SJCRH30 (cell line): ENCODE measurements at places on chromosomes 3 and 15. TPM values are rescaled to one million over a fixed set of nuclear protein-coding genes. Genes with fewer than 3 reads are reported as not detected.

Gene SLC12A1
- total RNA-seq = not detected in 2 replicates

Gene GPR62
- total RNA-seq = not detected in 2 replicates

DNA sequence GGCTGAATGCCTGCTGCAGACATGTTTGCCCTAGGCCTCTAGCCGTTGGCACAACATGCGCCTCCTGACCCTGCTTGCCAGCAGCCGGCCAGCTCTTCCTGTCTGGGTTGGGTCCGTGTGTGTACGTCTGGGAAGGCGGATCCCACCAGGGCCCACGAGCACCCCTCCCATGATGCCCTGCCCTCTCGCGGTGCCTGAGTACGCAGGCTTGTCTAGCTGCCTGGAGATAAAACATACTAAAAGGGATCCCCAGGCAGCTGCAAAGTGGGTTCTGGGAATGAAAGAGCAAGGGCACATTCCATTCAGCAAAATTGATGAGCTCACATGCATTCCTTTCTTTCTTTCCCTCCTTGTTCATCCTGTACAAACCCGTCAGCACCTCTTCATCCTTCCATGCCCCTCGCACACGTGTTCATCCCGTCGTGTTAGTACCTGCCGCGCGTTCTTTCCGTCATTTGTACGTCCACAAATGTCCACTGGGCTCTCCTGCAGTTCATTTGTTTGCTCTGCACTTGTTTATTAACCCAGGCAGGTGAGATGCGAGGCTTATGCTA is 74.3 kb downstream of the FBLN2 start:
- peaks cover 4% of the 10 kb centered on the region; the same call in 1 of the 2 replicates for H3K27me3 ChIP-seq
- no peaks in the 10 kb centered on the region for H3K36me3 ChIP-seq
- H3K4me1 ChIP-seq = no peaks in the 10 kb centered on the region
- no peak for DNase-seq
- H3K27ac ChIP-seq = no peak overlapping the region

DNA sequence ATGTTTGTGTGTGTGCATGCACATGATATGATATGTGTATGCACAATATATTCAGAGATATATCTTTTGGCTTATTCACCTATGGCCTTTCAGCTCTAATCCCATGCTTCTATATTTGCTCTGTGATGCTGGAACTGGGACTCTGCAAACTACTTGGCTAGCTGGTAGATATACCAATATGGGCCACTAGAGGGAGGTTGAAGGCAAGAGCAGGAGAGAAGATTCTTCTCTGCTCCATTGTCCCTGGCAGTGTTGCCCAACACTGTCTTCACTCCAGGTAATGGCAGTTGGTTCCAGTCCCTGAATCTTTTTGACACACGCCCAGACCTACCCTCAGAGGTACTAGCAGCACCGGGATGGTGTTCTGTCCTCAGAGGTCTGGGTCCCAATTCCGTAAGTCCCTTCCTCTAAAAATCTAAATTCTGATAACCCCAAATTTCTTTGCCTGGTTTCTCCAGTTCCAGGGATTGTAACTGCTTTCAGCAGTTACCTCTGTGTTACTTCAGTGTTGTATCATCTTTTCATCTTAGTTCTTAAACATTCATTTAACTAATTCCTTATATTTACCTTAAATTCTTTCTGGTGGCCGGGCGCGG is 44.7 kb downstream of the GTPBP8 start:
- no peaks in the 10 kb centered on the region for H3K36me3 ChIP-seq
- H3K4me3 ChIP-seq = no peak overlapping the region
- no peak overlapping the region for H3K27ac ChIP-seq
- peaks cover 10% of the 10 kb centered on the region for H3K4me1 ChIP-seq

GRCh38 chr15:95174301-95175259 is 943.2 kb downstream of the MCTP2 start:
- H3K4me3 ChIP-seq = no peak overlapping the region
- H3K27me3 ChIP-seq = no peaks in the 10 kb centered on the region
- H3K27ac ChIP-seq = no peak overlapping the region
- no peaks in the 10 kb centered on the region for H3K36me3 ChIP-seq
- no peaks in the 10 kb centered on the region; the same call in 1 of the 2 replicates for H3K4me1 ChIP-seq

DNA sequence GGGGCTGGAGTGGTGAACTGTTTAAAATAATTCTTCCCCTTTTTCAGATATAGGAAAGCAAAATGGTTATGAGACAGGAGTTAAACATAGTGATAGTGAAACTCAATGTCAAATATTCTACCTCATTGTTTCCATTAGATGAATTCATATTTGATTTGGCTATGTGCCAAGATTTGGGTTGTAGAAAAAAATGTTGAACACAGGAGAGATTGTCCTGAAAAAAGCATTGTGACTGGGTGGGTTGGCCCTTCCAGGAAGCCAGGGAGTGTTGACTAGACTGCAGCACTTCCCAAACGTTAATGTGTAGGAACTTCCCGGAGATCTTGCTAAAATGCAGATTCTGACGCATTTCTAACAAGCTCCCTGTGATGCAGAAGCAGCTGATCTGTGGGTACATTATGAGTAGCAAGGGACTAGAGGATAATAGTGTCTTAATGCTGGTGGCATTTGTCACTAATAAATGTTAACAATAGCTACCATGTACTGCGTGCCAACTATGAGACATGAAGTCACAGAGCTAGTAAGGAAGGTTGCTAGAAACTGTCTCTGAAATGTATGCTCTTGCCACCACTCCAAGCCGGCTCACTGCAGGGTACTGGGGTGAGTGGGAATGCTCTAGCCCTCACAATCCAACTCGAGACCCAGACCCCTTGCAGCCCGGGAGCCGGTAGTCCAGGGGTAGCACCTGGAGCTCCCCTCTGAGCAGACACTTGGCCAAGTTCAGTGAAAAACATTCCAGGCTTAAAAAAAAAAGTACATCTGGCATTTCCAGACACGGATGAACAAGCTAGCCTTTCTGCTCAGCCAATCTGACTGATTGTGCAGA is 120.6 kb downstream of the CD47 start:
- no peaks in the 10 kb centered on the region for H3K4me1 ChIP-seq
- no peaks in the 10 kb centered on the region for H3K27me3 ChIP-seq
- H3K27ac ChIP-seq = no peak overlapping the region
- DNase-seq = no peak
- H3K4me3 ChIP-seq = no peak overlapping the region

DNA sequence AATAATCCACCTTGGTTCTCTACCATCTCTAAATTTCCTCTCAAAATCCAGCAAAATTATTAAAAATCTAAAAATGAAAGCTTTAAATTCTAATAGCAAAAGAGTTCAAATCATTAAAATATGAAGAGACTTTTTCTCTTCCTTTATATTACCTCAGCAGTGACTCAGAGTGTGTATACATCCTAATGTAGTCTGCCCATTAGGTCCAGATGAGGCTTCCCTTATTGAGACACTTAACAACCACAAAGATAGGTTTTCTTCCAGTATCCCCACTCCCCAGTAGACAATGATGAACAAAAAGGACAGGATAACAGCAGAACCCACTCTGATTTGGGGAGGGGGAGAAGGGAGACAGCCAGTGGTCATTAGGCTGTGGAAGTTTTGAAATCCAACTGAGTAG is 61.5 kb upstream of the DCBLD2 start:
- H3K36me3 ChIP-seq = no peaks in the 10 kb centered on the region
- H3K27me3 ChIP-seq = no peaks in the 10 kb centered on the region
- H3K27ac ChIP-seq = peak overlapping the region; percentile 37
- H3K4me1 ChIP-seq = peaks cover 3% of the 10 kb centered on the region; the same call in 1 of the 2 replicates
- H3K4me3 ChIP-seq = no peak overlapping the region

- DNase-seq = no peak
- no peak overlapping the region for H3K4me3 ChIP-seq
- no peaks in the 10 kb centered on the region for H3K4me1 ChIP-seq
- H3K36me3 ChIP-seq = no peaks in the 10 kb centered on the region
- no peaks in the 10 kb centered on the region for H3K27me3 ChIP-seq
Observed at GRCh38 chr15:62444104-62445022, 279.3 kb upstream of the C2CD4B start.

- no peak overlapping the region for H3K27ac ChIP-seq
- H3K27me3 ChIP-seq = no peaks in the 10 kb centered on the region
- H3K4me1 ChIP-seq = no peaks in the 10 kb centered on the region
- DNase-seq = no peak
- H3K36me3 ChIP-seq = no peaks in the 10 kb centered on the region
Observed at GRCh38 chr3:13417166-13417947, 2.8 kb downstream of the NUP210 start.

DNA sequence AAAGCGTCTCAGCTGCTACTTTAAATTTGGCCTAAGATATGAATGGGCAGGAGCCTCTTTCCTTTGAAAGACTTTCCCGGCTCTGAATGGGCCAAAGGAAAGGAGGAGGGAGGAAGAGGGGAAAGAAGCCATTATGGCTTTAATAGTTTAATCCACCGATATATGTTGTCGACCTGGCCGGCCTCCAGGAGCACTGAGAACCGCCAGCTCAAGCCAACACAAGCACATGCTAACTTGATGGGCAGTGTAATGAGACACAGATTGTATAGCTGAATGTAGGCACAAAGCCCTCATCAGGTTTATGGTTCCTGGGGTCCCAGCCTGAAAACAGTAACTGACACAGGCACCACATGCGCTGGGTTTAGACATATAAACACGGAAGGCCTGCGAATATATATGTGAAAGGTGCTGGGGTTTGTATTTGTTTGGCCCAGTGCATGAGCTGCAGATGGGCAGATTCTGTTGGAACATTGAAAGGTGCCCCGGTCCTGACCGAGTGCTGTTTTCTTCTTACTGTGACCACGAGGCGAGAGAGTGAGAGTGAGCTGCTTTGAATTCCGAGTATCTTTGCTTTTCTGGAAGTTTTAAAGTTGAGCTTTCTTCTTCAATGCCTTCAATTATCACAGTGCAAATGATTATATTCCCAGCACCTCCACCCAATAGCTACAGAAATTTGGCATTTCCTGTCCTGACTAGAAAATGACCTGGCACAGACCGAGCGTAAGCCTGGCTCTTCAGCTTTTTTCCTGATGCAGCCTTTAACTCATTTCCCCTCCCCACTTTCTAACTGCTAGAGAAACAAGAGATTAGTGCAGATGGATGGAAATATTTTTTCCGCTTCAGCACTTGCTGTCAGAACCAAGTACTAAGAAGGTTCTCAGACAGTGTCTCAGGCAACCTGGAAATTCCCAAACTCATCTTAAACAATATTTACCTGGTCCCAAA is 267.3 kb downstream of the RORA start:
- no peak overlapping the region for H3K4me3 ChIP-seq
- H3K36me3 ChIP-seq = no peaks in the 10 kb centered on the region
- peaks cover 10% of the 10 kb centered on the region for H3K4me1 ChIP-seq
- no peaks in the 10 kb centered on the region for H3K27me3 ChIP-seq

GRCh38 chr3:102916532-102916931 is 481.7 kb downstream of the ZPLD1 start:
- no peak for DNase-seq
- H3K27me3 ChIP-seq = no peaks in the 10 kb centered on the region
- no peak overlapping the region for H3K4me3 ChIP-seq
- no peaks in the 10 kb centered on the region for H3K36me3 ChIP-seq

DNA sequence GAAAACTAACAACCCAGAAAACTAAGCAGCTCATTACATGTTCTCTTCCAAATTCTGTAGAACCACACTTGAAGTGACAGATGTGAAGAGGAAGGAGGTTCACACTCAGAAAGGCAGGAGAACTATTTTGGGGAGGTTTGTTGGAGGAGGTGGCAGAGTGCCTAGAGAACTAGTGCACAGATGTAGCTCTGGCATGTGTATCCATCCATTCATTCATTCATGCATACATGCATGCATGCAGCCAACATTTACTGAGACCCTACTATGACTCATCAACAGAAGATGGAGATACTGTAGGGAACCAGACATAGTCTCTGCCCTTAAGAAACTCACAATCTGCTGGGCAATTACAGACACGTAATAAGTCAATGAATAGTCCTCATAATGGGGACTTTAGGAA is 116.7 kb downstream of the ERC2 start:
- H3K4me1 ChIP-seq = no peaks in the 10 kb centered on the region
- no peaks in the 10 kb centered on the region for H3K36me3 ChIP-seq
- no peak overlapping the region for H3K27ac ChIP-seq
- no peaks in the 10 kb centered on the region for H3K27me3 ChIP-seq
- DNase-seq = no peak

DNA sequence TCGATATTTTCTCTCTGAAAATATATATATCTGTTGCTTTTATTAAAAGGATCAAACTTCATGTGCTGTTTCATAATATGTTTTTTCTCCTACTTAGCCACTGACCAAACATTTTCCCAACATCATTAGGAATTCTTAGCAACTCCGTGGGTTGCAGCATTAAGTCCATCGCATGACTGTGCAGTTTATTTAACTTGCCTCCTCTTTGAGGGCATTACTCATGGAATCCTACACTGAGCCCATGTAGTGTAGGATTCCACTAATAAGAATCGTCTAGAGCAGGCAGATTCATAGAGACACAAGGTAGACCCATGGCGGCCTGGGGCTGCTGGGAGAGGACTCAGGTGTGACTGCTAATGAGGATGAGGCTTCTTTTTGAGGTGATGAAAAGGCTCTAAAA is 49.3 kb downstream of the CMTM6 start:
- no peaks in the 10 kb centered on the region for H3K4me1 ChIP-seq
- H3K27ac ChIP-seq = no peak overlapping the region
- H3K4me3 ChIP-seq = no peak overlapping the region
